Fibroblast of pulmonary artery (primary cell): ENCODE measurements at places on chromosomes 16 and 17.

DNA sequence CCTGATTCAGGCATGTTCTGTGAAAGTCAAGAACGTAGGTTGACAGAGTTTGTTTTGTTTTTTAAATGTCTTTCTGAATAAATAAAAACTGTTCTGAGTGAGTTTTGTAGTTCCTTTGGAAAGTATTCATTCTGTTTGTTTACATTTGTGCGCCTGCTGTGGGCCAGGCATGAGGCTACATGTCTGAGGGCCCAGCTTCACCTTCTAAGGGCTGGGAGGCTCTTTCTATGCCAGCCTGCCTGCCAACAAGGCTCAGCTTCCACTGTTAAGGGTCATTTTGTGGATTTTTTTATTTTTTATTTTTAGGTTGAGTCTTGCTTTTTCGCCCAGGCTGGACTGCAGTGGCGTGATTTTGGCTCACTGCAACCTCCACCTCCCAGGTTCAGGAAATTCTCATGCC lies 6.1 kb downstream of the WWOX start:
- no peak for DNase-seq

GRCh38 chr17:27741361-27741861 lies 58.9 kb downstream of the NOS2 start:
- DNase-seq, result no peak

- DNase-seq, result peak; percentile 13
Observed at GRCh38 chr16:23784811-23785447, 30.1 kb downstream of the CHP2 start.

GRCh38 chr17:64491034-64491860 lies 5.6 kb downstream of the POLG2 start:
- peak; percentile 74 for DNase-seq

DNA sequence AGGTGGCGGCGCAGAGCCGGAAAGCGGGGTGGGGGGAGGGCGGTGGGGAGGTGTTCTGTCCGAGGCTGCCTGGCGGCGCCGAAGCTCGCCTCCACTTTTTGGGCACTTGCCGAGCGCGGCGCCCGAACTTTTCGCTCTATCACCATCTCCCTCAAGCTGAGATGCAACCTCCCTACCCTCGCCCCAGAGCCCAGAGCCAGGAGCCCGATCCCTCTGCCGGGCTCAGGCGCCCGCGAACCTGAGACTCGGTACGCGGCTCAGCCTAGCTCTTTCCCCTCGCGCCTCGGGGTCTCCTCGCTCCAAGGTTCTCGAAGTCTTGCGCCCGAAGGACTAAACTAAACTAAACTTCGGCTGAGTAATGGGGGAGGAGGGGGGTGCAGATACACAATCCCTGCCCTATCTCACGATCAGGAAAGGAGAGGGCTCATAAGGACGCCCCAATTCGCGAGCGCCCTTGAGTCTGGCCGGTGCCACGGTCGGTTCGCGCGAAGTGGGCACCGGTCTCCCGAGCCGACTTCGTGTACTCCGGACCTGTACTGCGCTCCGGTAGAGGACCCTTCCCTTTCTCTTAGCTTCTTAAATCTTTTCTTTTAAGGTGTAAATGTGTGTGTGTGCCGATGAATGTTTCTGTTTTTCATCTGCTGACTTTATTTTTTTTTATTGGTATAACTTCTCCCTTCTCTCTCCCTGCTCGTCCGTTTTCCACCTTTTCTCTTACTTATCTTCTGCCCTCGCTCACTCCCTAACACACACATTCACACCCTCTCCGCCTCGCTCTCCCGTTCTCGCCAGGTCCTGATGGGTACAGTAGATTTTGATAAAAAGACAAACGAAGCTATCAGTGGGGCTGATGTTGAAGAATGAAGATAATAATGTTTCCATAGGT lies 1.9 kb upstream of the SALL1 start:
- peak; percentile 21 for DNase-seq
